Esophagus squamous epithelium (tissue), 5 donors: ENCODE measurements at places on chromosomes 3 and 15.

- H3K27ac ChIP-seq: no peak overlapping the region
- H3K36me3 ChIP-seq: no peaks in the 10 kb centered on the region
- no peaks in the 10 kb centered on the region for H3K4me1 ChIP-seq
- H3K27me3 ChIP-seq: peaks cover 4% of the 10 kb centered on the region
- no peak for DNase-seq
- H3K4me3 ChIP-seq: no peak overlapping the region
Observed at GRCh38 chr3:56339671-56340070, 128.6 kb downstream of the ERC2 start.

GRCh38 chr3:126475413-126476114, at the start of gene ZXDC:
TSS of gene ZXDC (minus strand) at chr3:126475891. CDS start at chr3:126475865, 26 bp downstream.
- peak; percentile 61 for DNase-seq
- H3K27ac ChIP-seq: peak within 1 kb of the TSS; percentile 99
- H3K4me1 ChIP-seq: peaks cover 36% of the 10 kb centered on the region
- no peaks in the 10 kb centered on the region for H3K27me3 ChIP-seq
- H3K4me3 ChIP-seq: peak within 1 kb of the TSS; percentile 75

DNA sequence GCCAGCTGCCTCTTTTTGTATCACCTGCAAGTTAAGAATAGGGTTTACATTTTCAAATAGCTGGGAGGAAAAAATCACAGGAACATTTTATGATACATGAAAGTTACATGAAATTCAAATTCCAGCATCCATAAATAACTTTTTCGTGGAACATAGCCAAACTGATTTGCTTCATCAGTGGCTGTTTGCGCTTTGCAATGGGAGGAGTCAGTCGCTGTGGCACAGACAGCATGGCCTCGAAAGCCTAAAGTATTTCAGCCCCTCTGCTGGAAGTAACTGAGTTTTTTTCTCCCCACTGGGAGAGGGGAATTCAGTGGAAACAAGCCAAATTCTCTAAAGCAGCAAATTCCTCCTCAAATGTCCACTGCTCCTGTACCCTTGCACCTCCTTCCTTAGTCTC, 271.9 kb downstream of the SUCLG2 start:
- no peaks in the 10 kb centered on the region for H3K27me3 ChIP-seq
- H3K4me3 ChIP-seq: no peak overlapping the region
- H3K4me1 ChIP-seq: no peaks in the 10 kb centered on the region
- no peaks in the 10 kb centered on the region for H3K36me3 ChIP-seq
- no peak overlapping the region for H3K27ac ChIP-seq

DNA sequence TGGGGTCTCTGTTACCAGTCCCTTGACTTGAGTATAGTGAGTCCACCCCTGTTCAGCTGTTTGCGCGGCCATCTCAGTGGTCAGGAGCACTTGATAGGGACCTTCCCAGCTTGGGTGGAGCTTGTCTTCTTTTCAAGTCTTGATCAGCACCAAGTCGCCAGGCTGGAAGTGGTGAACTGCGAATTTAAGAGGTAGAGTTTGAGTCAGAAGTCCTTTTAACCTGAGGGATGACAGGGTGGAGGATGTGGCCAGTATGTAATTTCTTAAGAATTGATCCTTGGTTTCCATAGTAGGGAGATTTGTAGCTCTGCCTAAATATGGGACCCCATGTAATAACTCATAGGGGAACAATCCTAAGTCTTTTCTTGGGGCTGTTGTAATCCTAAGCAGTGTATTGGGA, 86.3 kb upstream of the XCR1 start:
- no peak for DNase-seq
- H3K27ac ChIP-seq: peak overlapping the region; percentile 54
- no peaks in the 10 kb centered on the region for H3K36me3 ChIP-seq
- H3K4me1 ChIP-seq: peaks cover 16% of the 10 kb centered on the region
- no peak overlapping the region for H3K4me3 ChIP-seq
- H3K27me3 ChIP-seq: no peaks in the 10 kb centered on the region

- no peak overlapping the region for H3K4me3 ChIP-seq
- H3K36me3 ChIP-seq: peaks cover 34% of the 10 kb centered on the region
- H3K4me1 ChIP-seq: peaks cover 41% of the 10 kb centered on the region
- no peak for DNase-seq
Observed at GRCh38 chr15:45161666-45162065, 26.1 kb downstream of the SHF start.

DNA sequence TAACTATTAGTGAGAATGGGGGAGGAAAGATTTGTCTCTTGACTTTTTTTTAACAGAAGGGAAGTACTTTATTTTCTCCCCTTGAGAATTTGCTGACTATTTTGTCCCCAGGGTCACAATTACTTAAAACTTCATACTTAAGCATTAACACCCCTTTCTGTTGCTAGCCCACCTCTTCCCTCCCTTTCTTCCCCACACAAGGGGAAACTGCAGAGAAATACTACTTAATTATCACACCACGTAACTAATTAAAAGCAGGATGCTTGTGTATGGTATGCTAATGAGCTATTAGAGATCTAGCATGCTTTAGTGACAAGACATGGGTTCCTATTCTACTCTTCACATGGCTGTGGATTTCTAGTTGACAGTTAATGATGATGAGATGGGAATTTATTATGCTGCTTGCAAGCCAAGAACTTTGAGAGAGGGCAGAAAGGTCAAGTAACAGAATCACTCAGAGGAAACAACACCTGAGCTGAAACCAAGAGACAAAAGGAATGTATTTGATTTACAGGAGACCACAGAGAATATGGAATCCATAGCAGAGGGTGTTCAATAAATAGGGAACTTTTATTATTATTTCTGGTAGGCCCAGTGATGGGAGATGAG, 179.2 kb downstream of the LSAMP start:
- H3K27me3 ChIP-seq: no peaks in the 10 kb centered on the region
- no peak overlapping the region for H3K27ac ChIP-seq
- no peaks in the 10 kb centered on the region for H3K36me3 ChIP-seq
- H3K4me3 ChIP-seq: no peak overlapping the region
- DNase-seq: no peak
